ENCODE measurements at places on chromosomes 13 and 19. TPM values are rescaled to one million over a fixed set of nuclear protein-coding genes. Genes with fewer than 3 reads are reported as not detected.

GRCh38 chr13:71712988-71713653, 153.9 kb downstream of the DACH1 start:
- H3K4me1 ChIP-seq, result peaks cover 5% of the 10 kb centered on the region
- DNase-seq, result no peak
- no peaks in the 10 kb centered on the region for H3K27me3 ChIP-seq
- no peak overlapping the region for H3K4me3 ChIP-seq

GRCh38 chr13:62702502-62702901, 1286.9 kb upstream of the PCDH20 start:
- no peaks in the 10 kb centered on the region for H3K27me3 ChIP-seq
- H3K27ac ChIP-seq, result no peak overlapping the region
- H3K4me1 ChIP-seq, result no peaks in the 10 kb centered on the region
- H3K36me3 ChIP-seq, result no peaks in the 10 kb centered on the region

TTYH1 gene
- total RNA-seq, result 5.9 TPM

ZNF418 gene
- 3.2 TPM for total RNA-seq

MZT1 gene
- total RNA-seq, result 3.2 TPM

ZNF813 gene
- 4.2 TPM for total RNA-seq

- no peaks in the 10 kb centered on the region for H3K27me3 ChIP-seq
- H3K4me3 ChIP-seq, result no peak overlapping the region
- H3K36me3 ChIP-seq, result no peaks in the 10 kb centered on the region
- H3K27ac ChIP-seq, result peak overlapping the region; percentile 70
- DNase-seq, result no peak
Observed at GRCh38 chr19:15671891-15672579, 852 bp upstream of the CYP4F12 start.

DNA sequence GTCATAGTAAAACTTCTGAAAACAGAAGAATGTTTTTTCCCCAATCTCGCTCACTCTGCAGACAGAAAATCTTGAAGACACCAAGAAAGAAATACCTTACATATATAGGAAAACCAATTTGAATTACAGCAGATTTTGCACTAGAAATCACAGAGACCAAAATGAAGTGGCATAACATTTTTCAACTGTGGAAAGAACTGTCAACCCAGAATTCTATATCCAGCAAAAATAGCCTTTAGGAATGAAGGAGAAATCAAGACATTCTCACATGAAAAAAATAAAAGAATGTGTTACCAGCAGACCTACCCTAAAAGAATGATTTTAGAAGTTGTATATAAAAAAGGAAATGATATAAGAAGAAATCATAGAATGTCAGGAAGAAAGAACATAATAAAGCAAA, 28.7 kb downstream of the CCDC122 start:
- H3K4me3 ChIP-seq, result no peak overlapping the region
- no peaks in the 10 kb centered on the region for H3K4me1 ChIP-seq
- H3K27ac ChIP-seq, result no peak overlapping the region
- no peaks in the 10 kb centered on the region for H3K27me3 ChIP-seq
- no peak for DNase-seq
- peaks cover 4% of the 10 kb centered on the region for H3K36me3 ChIP-seq

DNA sequence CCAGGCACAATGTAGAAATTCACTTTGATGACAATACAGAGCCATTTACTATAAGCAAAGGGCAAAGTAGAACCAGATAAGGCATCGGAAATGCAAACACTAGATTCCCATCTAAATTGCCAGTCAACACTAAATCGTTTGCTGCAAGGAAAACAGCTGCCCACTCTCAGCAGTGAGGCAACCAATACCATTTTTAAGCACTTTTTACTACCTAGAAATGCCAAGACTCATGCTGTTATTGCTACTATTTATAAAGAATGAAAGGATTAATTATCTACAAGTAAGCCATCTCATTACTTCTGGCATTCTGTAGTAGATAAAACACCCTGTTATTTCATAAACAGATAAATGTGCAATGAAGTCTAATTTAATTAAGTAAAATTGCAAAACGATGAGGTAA, 422.0 kb downstream of the FGF14 start:
- DNase-seq, result no peak
- no peaks in the 10 kb centered on the region for H3K27me3 ChIP-seq
- no peaks in the 10 kb centered on the region for H3K4me1 ChIP-seq
- no peaks in the 10 kb centered on the region for H3K36me3 ChIP-seq

GRCh38 chr19:46784262-46785053, 3.9 kb downstream of the SLC1A5 start:
- DNase-seq, result peak; percentile 93
- H3K27ac ChIP-seq, result peak overlapping the region; percentile 93
- H3K27me3 ChIP-seq, result no peaks in the 10 kb centered on the region
- H3K36me3 ChIP-seq, result peaks cover 43% of the 10 kb centered on the region

CFAP97D2 gene
- not detected for total RNA-seq

DNA sequence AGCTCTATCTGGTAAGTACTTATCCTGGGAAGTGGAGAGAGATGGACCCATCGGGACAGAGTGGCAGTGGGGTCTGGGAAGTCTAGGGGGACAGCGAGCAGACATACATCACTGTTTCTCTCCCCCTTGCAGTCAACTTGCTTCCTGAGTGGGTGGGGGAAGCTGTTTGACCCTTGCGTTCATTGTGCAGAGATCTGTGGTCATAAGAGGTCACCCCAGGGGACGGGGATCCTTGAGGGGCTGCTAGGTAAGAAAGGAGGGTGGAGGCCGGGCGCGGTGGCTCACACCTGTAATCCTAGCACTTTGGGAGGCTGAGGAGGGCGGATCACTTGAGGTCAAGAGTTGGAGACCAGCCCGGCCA, 474 bp downstream of the ARHGEF18 start:
- no peaks in the 10 kb centered on the region for H3K4me1 ChIP-seq
- no peaks in the 10 kb centered on the region for H3K27me3 ChIP-seq
- H3K36me3 ChIP-seq, result no peaks in the 10 kb centered on the region

- peaks cover 59% of the 10 kb centered on the region for H3K4me1 ChIP-seq
- no peak overlapping the region for H3K4me3 ChIP-seq
- DNase-seq, result no peak
- no peaks in the 10 kb centered on the region for H3K27me3 ChIP-seq
Observed at GRCh38 chr19:43776286-43776685, 4.5 kb downstream of the KCNN4 start.

KCNN1 gene
- total RNA-seq, result 1.5 TPM

DNA sequence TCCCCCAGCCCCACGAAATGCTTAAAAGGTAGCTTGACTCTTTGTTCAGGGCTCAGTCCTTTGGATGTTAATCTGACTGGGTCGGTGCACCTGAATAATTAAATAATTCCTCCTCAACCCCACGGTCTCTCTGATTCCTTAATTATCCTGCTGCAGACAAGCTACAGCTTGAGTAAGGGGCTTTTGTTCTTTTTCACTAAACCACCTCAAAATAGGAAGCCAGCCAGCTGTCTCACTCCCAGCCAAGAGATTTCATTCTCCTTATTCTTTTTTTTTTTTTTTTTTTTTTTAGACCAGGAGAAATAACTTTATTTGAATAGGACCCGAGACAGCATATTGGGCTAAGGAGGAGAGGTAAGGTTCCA, 7.9 kb upstream of the FCGBP start:
- H3K4me3 ChIP-seq, result no peak overlapping the region
- DNase-seq, result no peak
- no peaks in the 10 kb centered on the region for H3K4me1 ChIP-seq
- no peak overlapping the region for H3K27ac ChIP-seq
- H3K27me3 ChIP-seq, result no peaks in the 10 kb centered on the region

- no peak overlapping the region for H3K4me3 ChIP-seq
- H3K36me3 ChIP-seq, result no peaks in the 10 kb centered on the region
- H3K4me1 ChIP-seq, result no peaks in the 10 kb centered on the region
Observed at GRCh38 chr13:111491659-111492058, 171.2 kb downstream of the TEX29 start.

ZNF536 gene
- 2.5 TPM for total RNA-seq

ASF1B gene
- total RNA-seq, result 1.7 TPM

DNA sequence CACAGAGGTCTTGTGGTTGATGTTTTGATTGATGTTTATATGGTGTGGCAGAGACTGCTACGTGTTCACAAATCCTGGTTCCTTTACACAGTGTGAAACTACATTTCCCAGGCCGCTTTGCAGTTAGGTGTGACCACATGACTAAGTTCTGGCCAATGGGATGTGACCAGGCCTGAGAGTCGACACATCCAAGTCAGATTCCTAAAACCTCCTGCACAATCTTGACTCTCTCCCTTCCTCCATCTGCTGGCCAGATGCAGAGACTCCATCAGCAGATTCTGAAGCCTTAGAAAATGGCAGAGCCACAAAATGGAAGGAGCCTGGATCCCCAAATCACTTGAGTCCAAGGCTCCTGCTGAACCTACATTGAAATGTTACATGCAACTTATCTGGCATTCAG, 12.6 kb downstream of the CD37 start:
- H3K36me3 ChIP-seq, result peaks cover 82% of the 10 kb centered on the region
- no peak overlapping the region for H3K4me3 ChIP-seq
- no peaks in the 10 kb centered on the region for H3K27me3 ChIP-seq
- no peak overlapping the region for H3K27ac ChIP-seq

- H3K27ac ChIP-seq, result no peak overlapping the region
- no peaks in the 10 kb centered on the region for H3K27me3 ChIP-seq
- DNase-seq, result no peak
- H3K4me1 ChIP-seq, result no peaks in the 10 kb centered on the region
Observed at GRCh38 chr19:50187937-50188336, 15.5 kb upstream of the MYH14 start.

DNA sequence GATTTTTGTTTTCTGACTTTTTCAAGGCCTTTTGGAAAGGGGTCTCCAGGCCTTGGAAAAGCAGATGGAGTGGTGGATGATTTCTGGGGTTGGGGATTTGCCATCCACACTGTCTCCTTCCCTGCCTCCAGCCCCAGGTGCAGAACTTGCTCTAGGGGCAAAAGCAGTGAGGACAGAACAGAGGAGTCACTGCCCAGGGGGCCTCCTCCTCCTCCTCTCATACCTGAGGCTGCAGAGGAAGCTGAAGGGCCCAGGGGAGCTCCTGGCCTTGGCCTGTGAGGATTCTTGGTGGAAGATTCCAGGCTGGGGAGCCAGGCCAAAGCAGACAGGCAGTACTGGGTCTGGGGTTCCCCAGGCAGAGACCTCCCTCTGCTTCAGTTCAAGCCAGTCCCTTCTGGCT, 52.3 kb upstream of the URI1 start:
- H3K36me3 ChIP-seq, result no peaks in the 10 kb centered on the region
- H3K4me1 ChIP-seq, result no peaks in the 10 kb centered on the region
- DNase-seq, result no peak
- no peak overlapping the region for H3K4me3 ChIP-seq
- H3K27ac ChIP-seq, result no peak overlapping the region
- H3K27me3 ChIP-seq, result no peaks in the 10 kb centered on the region

ADAMTSL5 gene
- total RNA-seq, result 22.6 TPM

DNA sequence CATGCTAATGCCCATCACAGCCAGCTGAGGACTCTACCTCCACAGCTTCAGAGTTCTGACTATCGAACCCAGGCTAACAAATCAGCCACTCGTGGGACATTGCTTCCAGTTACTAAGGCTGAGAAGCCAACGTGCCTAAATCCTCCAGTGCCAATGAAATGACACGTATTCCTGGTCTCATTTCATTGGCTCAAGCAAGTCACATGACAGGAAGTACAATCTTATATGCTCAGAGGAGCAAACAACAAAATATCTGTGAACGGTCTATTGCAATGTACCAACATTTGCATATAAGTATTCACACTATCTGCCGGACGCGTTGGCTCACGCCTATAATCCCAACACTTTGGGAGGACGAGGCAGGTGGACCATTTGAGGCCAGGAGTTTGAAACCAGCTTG, 12.8 kb upstream of the IZUMO2 start:
- H3K27me3 ChIP-seq, result no peaks in the 10 kb centered on the region
- H3K36me3 ChIP-seq, result no peaks in the 10 kb centered on the region
- H3K4me3 ChIP-seq, result no peak overlapping the region
- no peak for DNase-seq

- no peak for DNase-seq
- H3K36me3 ChIP-seq, result no peaks in the 10 kb centered on the region
- no peak overlapping the region for H3K27ac ChIP-seq
Observed at GRCh38 chr13:104799152-104799551, 1732.9 kb upstream of the SLC10A2 start.

KLK11 gene
- total RNA-seq, result 103 TPM

LHB gene
- total RNA-seq, result not detected

- peaks cover 67% of the 10 kb centered on the region for H3K4me1 ChIP-seq
- peak overlapping the region; percentile 94 for H3K4me3 ChIP-seq
- peak overlapping the region; percentile 96 for H3K27ac ChIP-seq
- DNase-seq, result no peak
- no peaks in the 10 kb centered on the region for H3K27me3 ChIP-seq
- H3K36me3 ChIP-seq, result no peaks in the 10 kb centered on the region
Observed at GRCh38 chr19:55115446-55116065, 1.9 kb downstream of the PPP1R12C start.

PSG7 gene
- not detected for total RNA-seq

DNA sequence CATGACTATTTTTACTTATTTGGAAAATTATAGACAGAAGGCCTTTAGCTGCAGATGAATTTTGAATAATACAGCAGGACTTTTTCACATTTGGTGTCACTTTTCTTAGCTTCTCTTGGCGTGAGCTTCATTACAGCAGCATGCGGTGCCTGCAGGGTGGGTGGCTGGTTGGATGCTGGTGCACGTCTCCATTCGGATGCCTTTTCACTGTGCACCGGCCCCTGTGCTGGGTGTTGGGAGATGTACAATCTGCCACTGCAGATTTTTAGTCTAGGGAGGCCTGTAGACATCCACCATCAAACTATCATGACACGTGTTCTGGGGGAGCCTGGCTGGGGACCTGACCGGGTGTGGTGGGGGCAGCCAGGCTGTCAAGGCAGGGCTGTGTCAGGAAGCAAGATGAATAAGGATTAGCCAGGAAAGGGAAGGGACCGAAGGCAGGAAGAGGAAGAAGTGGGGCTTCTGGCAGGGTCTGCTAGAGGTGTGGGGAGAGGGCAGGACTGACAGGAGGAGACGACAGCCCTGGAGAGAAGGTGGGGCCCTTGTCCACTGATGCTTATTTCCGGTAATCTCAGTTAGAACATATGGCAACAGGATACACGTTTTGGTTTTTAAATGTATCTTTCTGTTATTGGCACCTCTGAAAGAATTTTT, 88.8 kb downstream of the ARHGEF7 start:
- DNase-seq, result no peak
- no peaks in the 10 kb centered on the region for H3K36me3 ChIP-seq
- no peaks in the 10 kb centered on the region for H3K27me3 ChIP-seq
- H3K4me1 ChIP-seq, result peaks cover 64% of the 10 kb centered on the region

DNA sequence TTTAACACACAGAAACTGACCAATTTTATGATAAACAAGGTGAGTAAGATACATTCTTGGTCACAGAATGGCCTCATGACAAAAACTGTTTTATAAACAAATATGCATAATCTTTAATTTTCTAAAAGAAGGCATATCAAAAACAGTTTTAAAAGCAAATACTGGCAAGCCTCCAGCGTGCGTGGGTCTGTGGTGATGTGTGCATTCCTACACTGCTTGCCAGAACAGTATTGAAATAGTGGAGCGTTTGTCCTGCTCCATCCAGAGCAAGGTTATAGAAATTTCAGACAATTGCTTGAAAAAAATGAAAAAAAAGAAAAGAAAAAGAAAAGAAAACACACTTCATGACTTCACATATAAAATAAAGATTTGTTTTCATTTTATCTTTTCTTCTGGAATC, 140.9 kb downstream of the MZT1 start:
- no peak for DNase-seq
- H3K27ac ChIP-seq, result no peak overlapping the region
- H3K4me3 ChIP-seq, result no peak overlapping the region
- H3K36me3 ChIP-seq, result no peaks in the 10 kb centered on the region
- H3K27me3 ChIP-seq, result no peaks in the 10 kb centered on the region

- no peaks in the 10 kb centered on the region for H3K36me3 ChIP-seq
- DNase-seq, result no peak
- H3K4me1 ChIP-seq, result no peaks in the 10 kb centered on the region
- H3K27ac ChIP-seq, result no peak overlapping the region
Observed at GRCh38 chr19:5870986-5871394, 650 bp upstream of the FUT5 start.

AMER2 gene
- total RNA-seq, result not detected

KLK5 gene
- 5.9 TPM for total RNA-seq

PPAN gene
- total RNA-seq, result 55.2 TPM

CPB2 gene
- total RNA-seq, result not detected

LRFN3 gene
- total RNA-seq, result 9.1 TPM

Data from vagina (tissue), 2 donors.